Eye (tissue), 1 donor: ENCODE measurements at places on chromosomes 7 and 10.

DNA sequence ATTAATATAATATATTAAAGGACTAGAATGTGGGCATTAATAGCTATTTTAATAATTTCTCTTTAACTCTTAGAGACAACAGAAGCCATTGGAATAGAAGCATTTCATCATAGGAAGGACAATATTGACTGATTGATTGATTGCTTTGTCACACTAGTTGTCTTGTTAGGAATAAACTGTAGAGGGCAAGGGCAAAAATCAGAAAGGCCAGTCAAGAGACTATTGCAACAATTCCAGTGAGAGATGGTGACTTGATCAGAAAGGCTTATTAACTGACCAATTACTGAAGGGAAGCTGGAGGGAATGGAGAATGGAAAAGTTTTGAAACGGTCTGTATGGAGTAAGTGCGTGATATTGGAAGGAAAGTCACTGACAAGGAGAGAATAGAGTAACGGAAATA lies 87.3 kb downstream of the RUNDC3B start:
- peak; percentile 65 for DNase-seq

GRCh38 chr7:27207348-27207985 lies 7.6 kb upstream of the HOXA13 start:
- DNase-seq, result no peak

- DNase-seq, result no peak
These were observed 139.3 kb downstream of the CXCL12 start for GRCh38 chr10:44245601-44245938.

GRCh38 chr7:81114633-81115032 lies 195.8 kb upstream of the SEMA3C start:
- DNase-seq, result no peak

- no peak for DNase-seq
These were observed 55.1 kb downstream of the CPED1 start for GRCh38 chr7:121043314-121044234.

DNA sequence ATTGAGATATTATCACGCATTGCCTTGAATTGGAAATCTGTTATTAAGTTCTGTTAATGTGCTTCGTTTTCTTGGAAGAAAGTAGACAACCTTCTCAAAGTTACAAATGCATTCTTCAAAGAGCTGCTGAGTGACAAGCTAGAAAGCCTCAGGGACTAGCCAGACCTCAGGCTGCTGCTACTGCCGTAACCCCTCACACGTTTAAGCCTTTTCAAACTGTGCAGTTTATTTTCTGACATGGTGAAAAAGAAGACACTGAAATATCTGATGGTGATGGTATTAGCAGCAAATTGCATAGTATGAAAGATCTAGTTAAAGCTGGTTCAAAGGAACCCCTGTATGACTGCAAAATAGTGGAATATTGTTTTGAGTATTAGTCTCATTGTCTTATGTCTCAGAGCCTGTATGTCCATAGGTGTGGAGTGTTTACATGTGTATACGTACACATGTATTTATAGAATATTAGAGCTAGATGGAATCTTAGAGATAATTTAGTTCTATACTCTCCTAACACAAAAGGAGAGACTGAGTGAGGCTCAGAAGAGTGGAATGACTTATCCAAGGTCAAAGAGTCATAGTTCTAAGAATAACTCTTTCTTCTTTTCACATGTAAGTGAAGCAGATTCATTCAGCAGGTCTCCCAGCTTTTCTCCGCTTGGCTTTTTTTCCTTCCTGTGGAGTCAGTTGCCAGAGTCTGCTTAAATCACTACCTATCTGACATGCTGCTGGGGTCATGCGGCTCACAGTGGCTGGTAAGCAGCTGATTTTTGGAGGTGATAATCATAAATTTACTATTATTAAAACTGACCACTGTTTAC lies 431.9 kb downstream of the PLXDC2 start:
- no peak for DNase-seq

GRCh38 chr10:77361831-77362230 lies 275.8 kb downstream of the KCNMA1 start:
- peak; percentile 31 for DNase-seq

GRCh38 chr10:133154996-133155778 lies 4.8 kb upstream of the KNDC1 start:
- no peak for DNase-seq

DNA sequence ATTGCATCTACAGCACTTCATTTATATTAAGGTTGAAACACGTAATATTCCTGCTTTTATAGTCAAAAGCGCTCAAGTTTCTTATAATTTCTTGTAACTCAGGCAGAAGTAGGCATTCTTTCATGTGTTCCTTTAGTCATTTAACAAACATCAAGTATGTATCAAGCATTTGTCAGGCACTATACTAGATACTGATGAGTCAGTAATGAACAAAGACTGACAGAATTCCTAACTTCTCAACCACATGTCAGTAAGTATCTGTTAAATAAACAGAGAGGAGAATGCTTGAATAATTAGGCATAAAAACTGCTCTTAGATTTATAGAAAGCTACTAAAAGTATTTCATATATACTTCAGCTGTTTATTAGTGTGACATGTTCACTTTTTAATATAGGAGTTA lies 9.9 kb downstream of the CRPPA start:
- DNase-seq, result no peak

DNA sequence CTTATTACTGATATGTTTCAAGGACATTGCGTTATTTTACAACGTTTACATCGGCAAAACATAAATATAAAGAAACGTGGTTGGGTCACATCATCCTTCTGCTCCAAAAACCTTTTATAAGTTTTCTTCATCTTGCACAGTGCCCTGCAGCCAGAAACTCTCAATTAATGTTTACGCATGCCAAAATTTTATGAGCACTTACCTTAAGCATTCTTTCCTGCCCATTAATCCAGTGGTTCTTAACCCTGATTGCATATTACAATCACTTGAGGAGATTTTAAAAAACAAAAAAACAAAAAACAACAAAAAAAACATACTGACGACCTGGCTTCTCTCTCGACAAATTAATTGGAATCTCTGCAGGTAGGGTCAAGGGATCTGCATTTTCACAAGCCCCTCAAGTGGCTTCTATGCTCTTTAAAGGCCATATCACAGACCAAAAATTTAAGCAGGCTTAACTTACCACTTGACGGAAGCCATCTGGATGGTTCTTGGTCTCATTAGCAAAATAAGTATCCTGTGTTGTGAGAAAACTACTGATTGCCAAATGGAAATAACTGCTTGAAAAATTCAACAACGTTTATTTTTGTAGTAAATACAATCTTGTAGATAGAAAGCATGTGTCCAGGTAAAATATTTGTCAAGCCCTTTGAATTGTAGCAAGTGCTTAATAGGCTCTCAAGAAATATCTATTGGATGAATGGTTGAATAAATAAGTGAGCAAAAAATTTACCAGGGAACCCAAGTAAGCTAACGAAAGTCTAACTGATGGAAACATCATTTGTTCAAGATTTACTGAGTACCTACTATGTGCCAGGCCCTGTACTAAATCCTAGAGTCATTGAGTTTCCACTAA lies 30.9 kb upstream of the SLC16A12 start:
- no peak for DNase-seq

DNA sequence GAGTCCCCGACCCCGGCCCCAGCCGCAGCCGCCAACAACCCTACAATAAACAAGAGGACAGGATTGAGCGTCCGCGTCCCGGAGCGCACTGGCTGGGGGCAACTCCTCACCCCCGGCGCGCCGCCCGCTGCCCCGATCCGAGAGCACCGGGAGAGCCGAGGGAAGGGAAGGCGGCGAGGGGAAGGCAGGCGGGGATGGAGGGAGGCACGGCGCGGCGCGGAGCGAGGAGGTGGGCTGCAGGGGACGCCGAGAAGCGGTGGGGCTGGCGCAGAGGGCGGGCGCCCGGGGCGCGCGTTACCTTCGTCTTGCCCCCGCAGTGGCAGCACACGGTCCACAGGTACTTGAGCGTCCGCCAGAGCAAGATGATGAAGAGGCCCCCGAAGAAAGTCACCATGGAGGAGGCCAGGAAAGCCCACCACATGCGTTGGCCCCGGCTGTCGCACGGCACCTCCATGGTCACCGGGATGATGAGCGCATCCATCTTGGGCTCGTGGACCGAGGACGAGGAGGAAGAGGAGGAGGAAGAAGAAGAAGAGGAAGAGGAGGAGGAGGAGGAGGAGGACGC lies 559 bp downstream of the KCNMA1 start:
- peak; percentile 77 for DNase-seq

DNA sequence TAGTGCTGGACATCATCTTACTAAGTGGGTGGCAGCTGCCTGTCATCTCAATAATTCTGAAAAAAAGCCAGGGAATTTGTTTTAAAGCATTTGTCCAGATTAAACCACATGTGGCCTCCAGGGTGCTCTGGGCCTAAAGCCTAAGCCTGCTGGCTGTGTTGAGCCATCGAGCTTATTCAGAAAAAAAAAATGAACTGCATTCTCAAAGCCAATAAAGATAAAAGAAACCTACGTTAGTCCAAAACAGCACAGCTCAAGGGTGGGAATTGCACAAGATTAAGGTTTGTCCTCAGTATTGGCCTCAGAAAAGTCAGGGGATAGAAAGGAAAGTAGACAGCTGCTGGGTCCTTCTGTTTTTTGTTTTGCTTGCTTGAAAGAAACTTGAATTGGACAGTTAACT lies 22.6 kb upstream of the PRTFDC1 start:
- peak; percentile 26 for DNase-seq

DNA sequence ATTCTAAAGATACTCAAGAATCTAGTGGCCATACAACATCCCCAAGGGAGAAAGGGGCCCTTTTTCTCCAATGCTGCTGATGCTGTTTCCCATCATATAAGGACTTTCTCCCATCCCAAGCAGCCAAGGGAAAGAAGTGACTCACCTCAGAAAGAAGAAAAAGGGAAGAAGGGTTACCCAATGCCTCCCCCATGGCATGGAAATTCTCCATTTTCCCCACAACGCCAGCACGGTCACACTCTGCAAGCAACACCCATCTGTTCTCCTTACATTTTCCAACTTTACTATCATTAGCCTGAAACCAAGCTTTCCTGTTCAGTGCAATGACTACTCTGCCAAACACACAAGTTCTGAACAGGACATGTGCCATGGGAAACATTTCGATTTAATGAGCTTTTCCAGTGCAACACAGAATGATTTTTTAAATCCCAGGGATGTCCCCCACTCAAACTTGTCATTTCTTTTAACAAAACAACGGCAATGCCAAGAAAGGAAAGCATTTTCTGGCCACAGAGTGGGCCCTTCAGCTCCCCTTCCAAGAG lies 67.9 kb downstream of the PTPRN2 start:
- no peak for DNase-seq

- DNase-seq, result no peak
These were observed 786.5 kb upstream of the C7orf33 start for GRCh38 chr7:147804032-147804431.

GRCh38 chr7:158255156-158255555 lies 332.5 kb downstream of the PTPRN2 start:
- no peak for DNase-seq

DNA sequence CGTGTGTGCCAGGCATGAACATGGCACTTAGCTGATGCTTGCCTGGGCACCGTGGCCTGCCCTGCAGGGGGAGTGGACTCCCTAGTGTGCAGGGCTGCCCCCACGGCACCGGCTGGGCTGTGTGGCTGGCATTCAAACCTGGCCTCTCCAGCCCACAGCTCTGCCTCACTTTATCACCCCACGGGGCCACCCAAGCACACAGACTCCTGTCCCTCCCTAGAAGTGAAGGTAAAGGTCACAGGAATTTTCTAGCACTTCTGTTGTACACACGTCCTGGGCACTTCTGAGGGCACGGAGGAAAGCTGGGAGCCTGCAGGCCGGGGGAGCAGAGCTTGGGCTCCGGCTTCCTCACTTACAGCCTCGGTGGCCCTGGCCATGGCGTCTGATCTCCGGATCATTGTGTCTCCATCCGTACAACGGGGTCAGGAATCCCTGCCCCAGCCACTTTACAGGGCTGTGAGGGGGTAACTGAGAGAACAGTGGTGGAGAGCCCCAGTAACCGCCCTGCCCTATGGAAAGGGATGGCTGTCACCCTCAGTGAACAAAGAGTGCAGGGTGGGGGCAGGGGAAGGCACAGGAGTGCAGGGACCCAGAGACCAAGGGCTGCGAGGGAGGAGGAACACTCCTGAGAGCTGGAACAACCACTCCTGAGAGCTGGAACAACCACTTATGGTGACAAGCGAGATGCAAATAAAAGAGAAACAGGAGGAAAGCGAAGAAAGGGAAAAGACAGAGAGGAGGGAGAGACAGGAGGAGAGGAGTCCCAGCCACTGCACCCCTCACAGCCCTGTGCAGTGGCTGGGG lies 3.9 kb upstream of the PYROXD2 start:
- no peak for DNase-seq

DNA sequence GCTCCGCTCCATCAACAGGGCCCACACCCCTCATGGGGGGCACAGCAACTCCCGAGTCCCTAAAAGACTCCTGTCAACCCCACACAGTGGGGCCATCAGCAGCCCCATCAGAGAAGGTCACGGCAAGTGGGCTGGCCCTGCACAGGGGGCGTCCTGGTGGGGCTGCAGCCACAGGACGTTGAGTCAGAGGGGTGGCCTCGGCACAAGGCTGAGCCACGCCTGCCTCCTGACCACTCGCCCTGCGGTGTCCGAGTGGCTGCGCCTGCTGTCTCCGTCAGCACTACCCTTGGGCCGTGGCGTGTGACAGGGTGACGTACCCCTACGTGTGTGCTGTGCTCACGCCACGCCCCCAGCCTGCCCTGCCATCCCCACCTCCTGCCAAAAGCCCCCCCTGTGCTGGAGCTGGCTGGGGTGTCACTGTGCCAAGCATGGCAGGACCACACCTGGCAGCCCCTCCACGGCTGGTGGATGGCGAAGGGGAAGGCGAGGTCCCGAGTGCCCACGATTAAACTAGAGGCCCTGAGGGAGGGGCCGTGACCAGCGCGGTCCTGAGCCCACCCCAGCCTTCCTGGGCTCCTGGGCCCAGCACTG lies 26.0 kb upstream of the NKX6-2 start:
- DNase-seq, result no peak

DNA sequence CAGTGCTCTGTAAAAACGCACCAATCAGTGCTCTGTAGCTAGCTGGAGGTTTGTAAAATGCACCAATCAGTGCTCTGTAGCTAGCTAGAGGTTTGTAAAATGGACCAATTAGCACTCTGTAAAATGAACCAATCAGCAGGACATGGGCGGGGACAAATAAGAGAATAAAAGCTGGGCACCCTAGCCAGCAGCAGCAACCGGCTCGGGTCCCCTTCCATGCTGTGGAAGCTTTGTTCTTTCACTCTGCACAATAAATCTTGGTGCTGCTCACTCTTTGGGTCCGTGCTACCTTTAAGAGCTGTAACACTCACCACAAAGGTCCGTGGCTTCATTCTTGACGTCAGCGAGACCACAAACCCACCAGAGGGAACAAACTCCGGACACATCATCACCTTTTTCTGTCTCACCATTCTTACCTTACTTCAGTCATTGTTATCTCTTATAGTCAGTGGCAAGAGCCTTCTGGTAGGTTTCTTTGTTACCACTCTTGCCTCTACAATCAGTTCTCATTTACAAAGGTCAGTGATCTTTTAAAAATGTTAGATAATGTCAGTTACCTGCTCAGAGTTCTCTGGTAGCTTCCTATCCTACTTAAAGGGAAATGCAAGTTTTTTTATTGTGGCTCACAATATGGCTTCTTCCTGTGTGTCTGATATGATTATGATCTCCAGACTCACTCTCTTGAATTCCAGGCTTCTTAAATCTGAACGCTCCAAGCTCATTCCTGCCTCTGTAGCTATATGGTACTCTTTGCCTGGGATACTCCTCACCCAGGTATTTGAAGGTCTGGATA lies 4.5 kb downstream of the STAM start:
- no peak for DNase-seq
